ENCODE measurements at places on chromosomes 5 and 9.

GRCh38 chr5:108124596-108124995, 257.3 kb downstream of the FBXL17 start:
- DNase-seq = no peak

DNA sequence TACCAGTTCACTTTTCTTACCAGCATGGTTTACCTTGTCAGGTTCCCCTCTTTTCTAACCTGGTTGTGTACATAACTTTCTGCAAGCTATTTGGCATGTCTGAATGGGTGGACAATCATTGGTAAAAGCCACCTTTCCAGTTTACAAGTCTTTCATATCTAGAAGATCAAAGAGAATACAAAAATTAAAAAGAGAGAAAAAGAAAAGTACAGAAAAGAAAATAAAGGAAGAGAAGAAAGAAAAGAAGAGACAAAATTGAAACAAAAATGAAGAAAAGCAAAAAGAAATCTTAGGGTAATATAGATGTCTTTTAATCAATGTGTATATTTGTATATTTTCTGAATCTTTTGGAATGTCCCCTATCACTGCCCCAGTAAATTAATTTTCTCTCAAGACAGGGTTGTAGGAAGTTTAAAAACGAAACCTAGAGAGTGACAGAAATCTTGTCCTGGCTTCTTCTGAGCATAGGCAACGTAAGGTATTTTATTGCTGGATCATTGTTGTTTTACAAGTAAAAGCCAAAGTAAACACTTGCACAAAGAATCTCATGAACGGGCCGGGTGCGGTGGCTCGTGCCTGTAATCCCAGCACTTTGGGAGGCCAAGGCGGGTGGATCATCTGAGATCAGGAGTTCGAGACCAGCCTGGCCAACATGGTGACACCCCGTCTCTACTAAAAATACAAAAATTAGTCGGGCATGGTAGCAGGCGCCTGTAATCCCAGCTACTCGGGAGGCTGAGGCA, 98.7 kb upstream of the IFNE start:
- no peak for DNase-seq

- DNase-seq = no peak
Measured at GRCh38 chr9:100590481-100590880, 12.6 kb downstream of the CAVIN4 start.

DNA sequence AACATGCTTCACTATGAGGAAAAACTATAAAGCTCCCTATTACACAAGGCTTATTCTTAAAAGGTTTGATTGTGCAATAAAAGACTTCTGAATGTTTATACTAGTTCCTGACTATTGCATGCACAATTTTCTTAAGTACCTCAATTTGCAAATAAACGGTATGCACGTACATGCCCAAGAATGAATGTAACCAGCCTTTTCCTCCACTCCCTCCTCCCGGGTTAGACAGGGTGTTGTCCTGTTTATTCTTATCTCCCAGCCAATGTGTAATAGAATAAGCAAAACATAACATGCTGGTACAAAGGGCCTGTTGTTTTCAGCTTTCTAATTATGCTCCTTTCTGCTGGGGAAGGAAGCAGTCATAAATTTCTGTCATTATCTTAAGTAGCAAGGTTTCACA, 79.1 kb downstream of the AOPEP start:
- no peak for DNase-seq

DNA sequence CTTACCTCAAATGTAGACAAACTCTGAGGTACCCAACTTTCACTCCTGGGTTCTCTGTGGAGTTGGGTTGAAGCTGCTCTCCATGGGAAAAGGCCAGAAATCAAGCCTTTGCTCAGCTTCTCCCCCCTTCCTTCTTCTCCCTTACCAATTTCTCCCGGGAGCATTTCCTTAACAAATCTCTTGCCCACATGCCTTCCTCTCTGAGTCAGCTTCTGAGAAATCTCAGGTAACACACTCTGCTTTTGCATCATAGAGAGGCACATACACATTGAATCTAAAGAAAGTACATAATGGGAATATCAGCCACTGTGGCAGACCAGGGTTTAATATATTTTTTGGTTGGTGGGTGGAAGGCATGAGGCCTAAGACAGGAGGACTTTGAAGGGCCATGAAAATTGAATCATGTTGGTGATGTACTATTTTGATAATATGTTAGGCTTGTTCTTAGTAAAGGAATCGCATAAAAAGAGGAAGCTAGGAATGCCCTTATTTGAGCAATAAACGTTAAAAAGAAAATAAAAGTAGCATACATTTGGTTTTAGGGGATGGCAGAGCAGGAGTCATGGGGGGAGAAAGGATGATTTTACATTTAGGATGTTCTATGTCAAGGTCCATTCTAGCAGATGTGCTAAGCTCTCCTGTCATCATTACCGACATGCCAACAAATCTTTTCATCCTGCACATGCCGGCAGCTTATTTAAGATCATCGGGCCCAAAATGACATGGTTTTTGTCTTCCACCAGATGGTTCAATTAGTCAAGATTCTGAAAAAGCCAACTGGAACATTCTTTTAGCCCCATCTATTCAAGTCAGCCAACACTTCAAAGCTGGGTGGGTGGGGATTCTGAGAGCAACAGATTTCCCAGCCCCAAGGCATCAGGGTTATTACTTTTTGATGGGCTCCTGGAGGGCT, 199.5 kb upstream of the CLINT1 start:
- no peak for DNase-seq

GRCh38 chr5:140217299-140218026, 42.5 kb downstream of the CYSTM1 start:
- no peak for DNase-seq

DNA sequence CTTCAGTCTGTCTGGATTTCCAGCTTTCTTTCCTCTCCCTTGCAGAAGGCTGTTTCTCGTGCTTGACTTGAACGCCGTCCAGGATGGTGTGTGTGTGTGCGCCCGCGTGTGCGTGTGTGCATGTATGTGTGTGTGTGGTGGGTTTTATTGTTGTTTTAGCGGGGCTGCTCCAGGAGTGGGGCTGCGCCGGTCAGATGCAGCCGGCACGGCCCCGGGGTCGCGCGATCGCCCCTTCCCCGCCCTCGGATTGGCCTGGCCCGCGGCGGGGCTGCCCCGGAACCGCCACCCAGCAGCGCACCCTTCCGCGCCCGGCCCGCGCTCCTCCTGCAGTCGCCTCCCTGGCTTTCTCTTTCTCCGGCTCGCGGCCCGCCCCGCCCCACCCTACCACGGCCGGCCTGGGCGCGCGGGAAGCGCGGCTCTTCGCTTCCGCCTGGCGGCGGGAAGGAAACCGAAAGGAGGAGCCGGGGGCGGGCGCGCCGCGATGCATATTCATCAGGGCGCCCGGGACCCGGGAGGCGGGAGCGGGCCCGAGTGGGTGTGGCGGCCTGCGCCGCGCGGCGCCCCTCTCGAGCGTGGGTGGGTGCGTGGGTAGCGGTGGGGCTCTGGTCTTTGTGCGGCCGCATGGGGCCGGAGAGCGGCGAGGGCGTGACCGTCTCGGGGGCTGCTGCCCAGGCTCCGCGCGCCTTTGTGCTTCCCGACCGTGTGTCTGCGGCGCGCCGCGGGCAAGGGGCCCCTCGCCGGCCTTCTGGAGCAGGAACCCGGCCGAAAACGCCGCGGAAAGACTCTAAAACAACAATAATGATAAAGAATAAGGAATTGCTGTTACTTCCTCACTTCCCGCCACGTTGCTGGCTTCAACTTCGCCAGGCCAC, 8.5 kb upstream of the NFIB start:
- DNase-seq = peak; percentile 92

DNA sequence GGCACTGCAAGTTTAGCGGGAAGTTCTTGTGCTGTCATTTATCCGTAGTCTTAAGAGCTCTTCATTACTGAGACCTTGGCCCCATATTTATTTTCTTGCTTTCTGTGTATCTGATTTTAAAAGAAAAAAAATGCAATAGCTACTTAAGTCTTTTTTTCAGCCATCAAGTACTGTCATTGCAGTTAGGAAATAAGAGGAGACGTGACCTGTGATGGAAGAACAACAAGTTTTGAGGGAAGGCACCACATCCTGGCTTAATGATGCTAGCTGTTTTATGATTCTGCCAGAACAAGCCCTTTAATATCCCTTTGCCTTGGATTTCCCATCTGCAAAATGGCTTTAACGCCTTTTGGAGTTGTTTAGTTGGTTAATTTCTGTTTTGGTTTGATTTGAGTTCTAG, 3.8 kb downstream of the RGMB start:
- no peak for DNase-seq

GRCh38 chr9:131845305-131846298, 105.7 kb upstream of the RAPGEF1 start:
- no peak for DNase-seq
